Activated CD4-positive, alpha-beta memory T cell treated with anti-CD3 and anti-CD28 coated beads for 36 hours (primary cell): ENCODE measurements at places on chromosomes 2 and 18. TPM values are rescaled to one million over a fixed set of nuclear protein-coding genes. Genes with fewer than 3 reads are reported as not detected.

- peaks cover 23% of the 10 kb centered on the region for H3K4me1 ChIP-seq
- H3K27me3 ChIP-seq = peaks cover 4% of the 10 kb centered on the region
- H3K36me3 ChIP-seq = no peaks in the 10 kb centered on the region
- no peak for DNase-seq
- H3K4me3 ChIP-seq = no peak overlapping the region
Measured at GRCh38 chr2:60832621-60833020, 48.8 kb upstream of the REL start.

GRCh38 chr18:38241216-38241615 lies 675.6 kb upstream of the CELF4 start:
- no peaks in the 10 kb centered on the region for H3K36me3 ChIP-seq
- H3K27ac ChIP-seq = no peak overlapping the region
- H3K27me3 ChIP-seq = no peaks in the 10 kb centered on the region
- no peak overlapping the region for H3K4me3 ChIP-seq
- H3K4me1 ChIP-seq = no peaks in the 10 kb centered on the region

The MOCOS gene
- total RNA-seq = 0.17 TPM

DNA sequence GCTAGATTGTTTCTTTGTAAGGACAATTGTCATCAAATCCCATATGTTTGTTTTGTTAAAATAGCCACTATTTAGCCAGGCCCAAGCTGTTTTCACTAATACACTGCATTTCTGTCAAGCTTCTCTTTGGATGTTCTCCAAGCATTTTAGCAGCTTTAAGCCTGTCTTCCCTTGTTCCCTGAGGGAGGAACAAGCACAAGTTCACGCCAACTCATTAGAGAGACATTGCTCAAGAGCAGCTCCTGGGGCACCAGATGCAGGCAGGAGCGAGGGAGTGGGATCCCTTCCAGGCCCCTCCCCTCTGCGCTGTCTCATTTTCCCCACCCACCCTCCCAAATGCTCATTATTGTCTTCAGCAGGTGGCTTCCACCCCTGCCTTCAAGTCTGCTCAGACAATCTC lies 32.6 kb upstream of the PPP3R1 start:
- peaks cover 10% of the 10 kb centered on the region for H3K27me3 ChIP-seq
- H3K27ac ChIP-seq = no peak overlapping the region
- H3K4me1 ChIP-seq = no peaks in the 10 kb centered on the region
- H3K36me3 ChIP-seq = no peaks in the 10 kb centered on the region
- DNase-seq = no peak

DNA sequence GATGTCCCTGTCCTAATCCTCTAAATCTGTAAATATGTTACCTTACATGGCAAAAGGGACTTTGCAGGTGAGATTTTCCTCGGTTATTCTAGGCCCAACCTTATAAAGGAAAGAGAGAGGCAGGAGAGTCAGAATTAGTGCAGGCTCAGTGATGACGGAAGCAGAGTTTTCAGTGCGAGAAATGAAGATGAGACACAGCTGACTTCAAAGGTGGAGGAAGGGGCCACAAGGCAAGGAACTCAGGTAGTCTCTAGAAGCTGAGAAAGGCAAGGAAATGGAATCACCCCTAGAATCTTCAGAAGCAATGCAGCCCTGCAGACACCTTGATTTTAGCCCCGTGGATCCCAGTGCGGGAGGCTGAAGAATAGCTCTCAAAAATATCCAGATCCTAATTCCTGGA lies 7.2 kb upstream of the LCLAT1 start:
- no peak overlapping the region for H3K27ac ChIP-seq
- H3K4me1 ChIP-seq = peaks cover 21% of the 10 kb centered on the region
- no peaks in the 10 kb centered on the region for H3K36me3 ChIP-seq
- H3K4me3 ChIP-seq = no peak overlapping the region

- H3K4me1 ChIP-seq = no peaks in the 10 kb centered on the region
- no peaks in the 10 kb centered on the region for H3K36me3 ChIP-seq
- H3K4me3 ChIP-seq = no peak overlapping the region
- DNase-seq = no peak
- H3K27ac ChIP-seq = no peak overlapping the region
- H3K27me3 ChIP-seq = peaks cover 2% of the 10 kb centered on the region
Measured at GRCh38 chr2:20953146-20953824, 90.6 kb downstream of the APOB start.

DNA sequence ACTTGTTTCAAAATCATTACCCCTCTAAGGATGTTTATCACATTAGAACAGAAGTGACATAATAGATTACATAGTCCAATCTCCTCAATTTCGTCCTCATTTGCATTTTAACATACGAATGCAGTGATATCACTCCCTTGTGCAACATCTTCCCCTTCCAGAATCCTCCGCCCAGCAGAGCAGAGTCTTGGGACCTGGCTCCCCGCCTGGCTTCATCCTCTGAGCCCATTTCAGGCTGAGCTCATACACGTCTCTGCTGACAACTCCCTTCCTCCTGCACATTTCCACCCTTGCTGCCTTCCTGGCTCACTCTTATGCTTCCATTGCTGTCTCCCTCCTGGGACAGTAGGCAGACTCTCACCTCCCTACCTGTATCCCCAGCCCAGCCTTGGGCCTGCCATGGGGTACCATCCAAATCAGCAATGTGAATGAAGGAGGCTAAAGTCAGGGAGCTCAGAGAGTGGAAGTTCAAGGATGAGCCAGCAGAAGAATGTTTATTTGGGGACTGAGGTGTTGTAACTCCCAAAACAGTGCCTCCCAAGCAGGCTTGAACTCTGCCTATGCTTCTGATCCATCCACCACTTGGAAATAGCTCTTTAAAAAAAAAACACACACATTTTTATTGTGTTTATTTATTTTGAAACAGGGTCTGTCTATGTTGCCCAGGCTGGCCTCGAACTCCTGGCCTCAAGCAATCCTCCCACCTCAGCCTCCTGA lies 165.2 kb downstream of the TMEM200C start:
- H3K27me3 ChIP-seq = no peaks in the 10 kb centered on the region
- H3K4me3 ChIP-seq = no peak overlapping the region
- no peak overlapping the region for H3K27ac ChIP-seq
- no peaks in the 10 kb centered on the region for H3K4me1 ChIP-seq
- H3K36me3 ChIP-seq = no peaks in the 10 kb centered on the region

The ALKAL2 gene
- not detected for total RNA-seq

GRCh38 chr18:58400331-58400870 lies 228.5 kb downstream of the ALPK2 start:
- H3K4me1 ChIP-seq = peaks cover 20% of the 10 kb centered on the region
- no peaks in the 10 kb centered on the region for H3K36me3 ChIP-seq
- H3K27ac ChIP-seq = peak overlapping the region; percentile 84
- H3K4me3 ChIP-seq = no peak overlapping the region
- H3K27me3 ChIP-seq = peaks cover 2% of the 10 kb centered on the region
